HFF-Myc (cell line): ENCODE measurements at places on chromosomes 2 and 18.

GRCh38 chr2:191789796-191790195 is 57.1 kb downstream of the CAVIN2 start:
- DNase-seq, result no peak

GRCh38 chr2:233223059-233223894 is 28.2 kb upstream of the ATG16L1 start:
- no peak for DNase-seq

GRCh38 chr18:59460072-59460420 is 101.0 kb upstream of the LMAN1 start:
- DNase-seq, result no peak

GRCh38 chr2:179302149-179302548 is 37.5 kb upstream of the SESTD1 start:
- DNase-seq, result no peak

GRCh38 chr2:193506035-193506434 is 1311.3 kb upstream of the TMEFF2 start:
- no peak for DNase-seq

- DNase-seq, result no peak
Observed at GRCh38 chr18:2083691-2084090, 487.6 kb downstream of the METTL4 start.

- DNase-seq, result no peak
Observed at GRCh38 chr2:119929537-119929936, 83.3 kb upstream of the EPB41L5 start.

DNA sequence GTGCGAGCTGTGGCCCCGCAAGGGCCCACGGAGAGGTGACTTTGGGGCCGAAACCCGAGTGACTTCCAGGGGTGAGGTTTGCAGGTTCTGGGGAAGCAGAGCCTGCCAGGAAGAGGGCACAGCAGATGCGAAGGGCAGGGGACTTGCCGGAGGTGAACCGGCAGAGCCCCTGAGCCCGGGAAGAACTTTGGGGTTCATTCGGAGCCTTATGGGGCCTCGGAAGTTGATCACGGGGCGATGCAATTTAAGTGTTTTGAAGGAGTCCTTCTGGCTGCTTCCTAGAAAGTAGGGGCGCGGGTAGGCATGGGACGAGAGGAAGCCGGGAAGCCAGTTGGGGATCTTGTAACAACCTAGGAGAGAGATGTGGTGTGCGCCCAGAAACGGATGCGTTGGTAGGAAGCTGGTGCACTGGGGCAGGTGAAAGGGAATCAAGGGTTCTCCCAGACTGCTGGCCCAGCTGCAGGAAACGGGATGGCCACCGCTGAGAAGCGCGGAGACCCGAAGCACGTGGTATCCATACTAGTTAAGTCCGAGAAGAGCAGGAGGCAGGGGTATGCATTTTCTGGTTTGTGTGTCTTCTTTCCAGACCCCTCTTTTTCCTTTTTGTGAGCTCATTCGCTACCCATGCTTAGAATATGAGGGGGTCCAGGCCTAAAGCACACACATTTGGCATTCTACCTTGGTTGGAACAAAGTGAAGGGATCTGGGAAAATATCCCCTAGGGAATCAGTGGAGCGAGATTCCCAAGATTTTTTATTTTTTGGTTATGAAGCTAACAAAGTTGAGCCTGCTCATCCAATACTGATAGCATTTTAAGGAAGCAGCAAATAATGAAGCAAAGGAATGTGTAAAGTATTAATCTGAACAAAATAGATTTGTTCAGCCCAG is 758 bp downstream of the SCLY start:
- DNase-seq, result no peak

DNA sequence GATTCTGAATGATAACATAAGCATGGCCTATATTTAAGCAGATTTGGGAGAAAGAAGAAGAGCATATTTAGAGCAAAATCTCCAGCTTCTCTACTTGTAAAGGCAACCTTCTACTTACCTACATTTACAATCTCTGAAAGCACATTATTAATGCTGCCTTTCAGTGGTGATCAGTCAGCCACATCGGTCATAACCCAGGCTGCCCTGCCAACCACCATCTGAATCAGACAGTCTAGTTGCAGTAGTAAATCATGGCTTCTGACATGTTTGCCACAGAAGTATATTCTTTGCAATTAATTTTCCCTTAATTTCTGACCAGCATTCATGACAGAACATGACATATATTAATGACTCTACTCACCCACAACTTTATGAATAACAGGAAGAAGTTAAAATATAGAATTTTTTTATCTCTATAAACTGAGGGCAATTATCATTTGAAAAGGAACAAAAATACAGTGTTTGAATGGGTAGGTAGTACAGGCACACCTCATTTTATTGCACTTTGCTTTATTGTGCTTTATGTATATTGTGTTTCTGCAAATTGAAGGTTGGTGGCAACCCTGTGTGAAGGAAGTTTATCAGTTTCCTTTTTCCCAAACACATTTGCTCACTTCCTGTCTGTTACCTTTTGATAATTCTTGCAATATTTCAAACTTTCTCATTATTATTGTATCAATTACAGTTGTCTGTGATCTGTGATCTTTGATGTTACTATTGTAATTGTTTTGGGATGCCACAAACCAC is 531.6 kb upstream of the CHAC2 start:
- no peak for DNase-seq

- no peak for DNase-seq
Observed at GRCh38 chr2:85935170-85935745, 46.5 kb upstream of the ST3GAL5 start.

DNA sequence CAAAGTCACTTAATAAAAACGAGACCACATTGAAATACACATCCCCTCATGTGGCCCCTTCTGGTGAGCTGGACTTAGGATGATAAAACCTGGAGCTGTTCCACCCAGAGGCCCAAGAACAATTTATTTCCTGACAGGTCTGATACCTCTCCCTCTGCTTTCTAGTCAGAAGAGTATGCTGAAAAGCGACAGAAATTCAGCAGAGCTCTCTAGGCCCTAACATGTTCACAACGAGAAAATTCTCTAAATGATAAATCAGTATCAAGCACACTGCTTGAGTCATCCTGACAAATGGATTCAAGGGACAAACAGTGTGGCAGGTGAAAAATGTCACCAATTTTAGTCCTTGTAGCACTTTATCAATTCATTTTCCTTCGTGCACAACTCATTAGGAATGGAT is 233.5 kb downstream of the PID1 start:
- DNase-seq, result no peak

DNA sequence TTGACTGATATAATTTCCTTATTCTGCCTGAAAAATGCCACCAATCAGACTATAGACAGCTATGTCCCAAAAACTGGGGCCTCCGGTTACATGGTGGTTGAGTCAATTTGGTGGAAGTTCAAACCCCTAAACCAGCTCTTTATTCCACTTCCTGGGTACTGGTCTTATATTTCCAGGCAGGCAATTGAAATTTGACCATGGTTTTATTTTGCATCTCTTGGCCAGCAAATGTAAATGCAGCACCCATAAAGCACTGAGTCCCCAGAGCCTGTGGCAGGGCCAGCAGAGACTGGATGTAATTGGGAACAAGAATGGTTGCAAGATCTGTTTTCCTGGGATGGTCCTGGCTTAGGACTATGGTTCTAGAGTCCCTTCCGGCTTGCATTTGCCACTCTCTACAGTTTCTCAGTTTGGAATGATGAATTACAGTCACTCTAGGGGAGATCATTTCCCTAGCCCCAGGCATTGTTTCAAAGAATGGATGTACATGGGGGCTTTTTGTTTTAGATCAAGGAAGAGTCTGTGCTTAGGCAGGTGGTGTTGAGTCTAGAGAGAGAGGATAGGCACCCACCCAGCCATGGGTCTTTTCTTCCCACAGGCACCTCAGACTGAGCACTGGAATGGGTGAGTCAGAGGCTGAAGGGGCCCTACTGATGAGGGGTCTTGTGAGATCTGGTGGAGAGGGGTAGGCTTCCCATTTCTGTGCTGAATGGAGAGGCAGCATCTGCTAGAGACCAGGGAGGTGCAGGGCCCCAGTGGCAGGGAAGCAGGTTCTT is 108.4 kb upstream of the CDC42EP3 start:
- no peak for DNase-seq

DNA sequence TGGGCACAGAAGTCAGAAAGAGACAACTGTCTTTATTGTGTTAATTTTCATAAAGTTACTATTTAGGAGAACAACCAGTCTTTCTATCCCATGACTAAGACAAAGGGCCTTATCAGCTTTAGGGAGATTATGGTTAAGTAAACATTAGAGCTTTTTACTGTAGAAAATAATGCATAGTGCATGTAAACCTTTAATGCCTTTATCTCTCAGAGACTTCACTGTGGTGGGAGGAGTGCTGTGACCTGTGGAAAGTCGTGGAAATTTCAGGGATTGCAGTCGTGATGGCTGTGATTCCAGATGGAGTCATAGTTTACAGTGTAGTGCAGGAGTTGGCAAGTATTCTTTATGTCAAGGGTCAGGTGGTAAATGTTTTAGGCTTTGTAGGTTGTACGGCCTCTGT is 15.8 kb downstream of the ZNF236 start:
- DNase-seq, result no peak

DNA sequence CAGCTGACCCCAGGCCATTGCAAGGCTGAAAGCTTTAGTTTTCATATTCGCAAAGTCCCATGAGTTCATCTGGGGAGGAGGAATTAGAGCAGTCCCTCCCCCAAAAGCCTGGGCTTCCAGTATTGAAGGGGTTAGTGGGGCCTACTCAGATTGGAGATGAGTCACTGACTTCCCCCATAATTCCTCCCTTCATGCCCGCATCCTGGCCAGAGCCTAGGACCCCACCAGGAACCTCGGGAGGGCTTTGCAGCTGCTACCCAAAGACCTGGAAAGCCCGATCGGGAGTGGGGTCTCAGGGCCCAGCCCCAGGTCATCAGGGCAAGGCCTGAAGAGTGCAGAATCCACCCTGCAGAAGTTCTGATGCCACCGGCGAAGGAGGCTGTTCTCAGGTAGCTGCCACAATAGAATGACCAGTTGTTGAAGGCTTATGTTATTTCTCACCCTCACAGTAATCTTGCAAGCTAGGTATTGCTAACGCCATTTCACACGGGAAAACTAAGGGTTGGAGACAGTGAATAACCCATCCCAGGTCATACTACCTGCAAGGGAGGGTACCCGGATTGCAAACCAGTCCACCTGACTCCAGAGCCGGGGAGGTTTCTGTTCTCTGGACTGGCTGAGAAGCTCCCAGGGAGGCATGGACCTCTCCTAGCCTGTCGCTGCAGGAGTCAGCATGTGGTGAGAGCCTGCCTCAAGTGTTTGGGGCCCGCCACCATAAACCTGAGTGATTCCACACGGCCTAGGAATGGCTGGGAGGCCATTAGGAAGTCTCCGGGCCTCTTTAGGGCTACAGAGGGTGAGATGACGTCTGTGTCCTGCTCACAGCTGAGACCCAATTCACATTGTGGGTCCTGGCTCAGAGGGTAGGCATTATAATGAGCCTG is 5.8 kb upstream of the ARID5A start:
- no peak for DNase-seq

GRCh38 chr2:164028814-164029534 is 293.2 kb upstream of the FIGN start:
- no peak for DNase-seq

GRCh38 chr2:143828763-143829537 is 691.0 kb downstream of the ZEB2 start:
- DNase-seq, result no peak

DNA sequence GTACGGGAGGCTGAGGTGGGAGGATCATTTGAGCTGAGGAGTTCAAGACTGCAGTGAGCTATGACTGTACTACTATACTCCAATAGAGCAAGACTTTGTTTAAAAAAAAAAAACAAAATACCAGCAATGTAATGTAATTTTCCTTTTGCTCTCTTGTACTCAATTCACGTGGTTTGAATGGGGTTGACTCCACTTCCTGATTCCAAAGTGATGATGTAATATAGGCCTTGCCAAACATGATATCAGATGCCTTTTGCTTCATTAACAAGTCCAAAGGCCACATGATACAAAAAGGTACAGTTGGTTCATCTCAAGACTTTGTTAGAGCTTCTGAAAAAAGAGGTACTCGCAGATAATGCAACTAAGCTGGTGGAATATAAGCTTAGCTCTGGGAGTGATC is 321.8 kb downstream of the ZEB2 start:
- peak; percentile 32 for DNase-seq

GRCh38 chr2:121258051-121258450 is 27.0 kb downstream of the TFCP2L1 start:
- no peak for DNase-seq

DNA sequence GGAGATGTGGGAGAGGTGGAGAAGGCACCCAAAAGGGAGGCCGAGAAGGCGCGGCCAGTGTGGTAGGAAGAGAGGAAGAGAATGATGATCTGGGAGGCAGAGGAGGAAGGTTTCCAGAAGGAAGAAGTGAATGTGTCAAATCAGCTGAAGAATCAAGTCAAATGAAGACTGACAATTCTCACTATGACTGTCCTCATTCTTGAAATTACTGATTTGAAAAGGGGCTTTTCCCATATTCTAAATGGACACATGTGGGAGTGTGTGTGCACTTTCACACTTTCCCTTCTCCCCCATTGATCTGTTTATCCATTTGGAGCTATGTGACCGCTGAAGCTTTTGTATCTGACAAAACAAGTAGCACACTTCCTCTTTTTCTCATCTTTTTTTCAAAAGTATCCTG is 6.1 kb downstream of the AFF3 start:
- no peak for DNase-seq

- DNase-seq, result no peak
Observed at GRCh38 chr2:37553411-37554154, 117.9 kb downstream of the CDC42EP3 start.

DNA sequence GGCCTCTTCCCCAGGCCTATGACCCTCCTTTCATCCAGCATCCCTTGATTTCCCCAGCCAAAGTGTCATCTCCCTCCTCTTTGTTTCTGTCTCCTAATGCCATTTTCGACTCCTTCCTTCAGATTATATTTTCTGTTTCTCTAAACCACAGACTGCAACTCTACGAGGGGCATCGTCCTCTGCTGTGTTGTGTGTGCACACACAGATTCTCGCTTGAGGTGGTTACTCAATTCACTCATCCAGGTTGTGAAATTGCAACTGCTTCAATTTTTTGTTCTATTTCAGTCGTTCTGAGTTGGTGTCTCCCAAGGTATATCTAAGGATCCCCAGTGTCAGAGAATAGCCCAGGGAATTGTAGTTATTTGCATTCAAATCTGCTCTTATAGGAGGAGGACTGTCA is 113.5 kb upstream of the NDUFV2 start:
- DNase-seq, result no peak

- no peak for DNase-seq
Observed at GRCh38 chr2:172977270-172978062, 98.2 kb upstream of the MAP3K20 start.

- DNase-seq, result no peak
Observed at GRCh38 chr2:132383956-132384355, 32.6 kb upstream of the GPR39 start.

- DNase-seq, result no peak
Observed at GRCh38 chr2:156800781-156801361, 364.7 kb downstream of the GPD2 start.

GRCh38 chr18:49819823-49820671 is 6.7 kb upstream of the ACAA2 start:
- no peak for DNase-seq

GRCh38 chr2:215332872-215333595 is 21.2 kb downstream of the ATIC start:
- no peak for DNase-seq
